LNCaP clone FGC (cell line): ENCODE measurements at places on chromosomes 5 and 9.

- no peak for DNase-seq
Observed at GRCh38 chr9:36867241-36867640, 166.8 kb downstream of the PAX5 start.

DNA sequence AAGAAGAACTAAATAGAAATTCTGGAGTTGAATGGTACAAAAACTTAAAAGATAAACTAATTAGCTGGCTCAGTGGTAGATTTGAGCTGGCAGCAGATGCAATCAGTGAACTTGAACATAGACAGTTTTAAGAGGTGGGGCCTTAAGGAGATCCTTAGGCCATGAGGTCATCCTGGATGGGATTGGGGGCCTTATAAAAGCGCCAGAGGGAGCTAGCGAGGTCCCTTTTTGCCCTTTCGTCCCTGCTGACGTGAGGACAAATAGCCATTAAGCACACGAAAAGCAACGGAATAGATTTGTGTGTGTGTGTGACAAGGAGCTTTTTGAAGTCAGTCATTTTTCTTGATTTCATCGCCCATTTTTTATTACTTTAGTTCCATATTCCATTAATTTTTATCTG, 83.3 kb downstream of the ZNF354C start:
- no peak for DNase-seq

GRCh38 chr9:83630938-83631457, 8.1 kb downstream of the IDNK start:
- no peak for DNase-seq

DNA sequence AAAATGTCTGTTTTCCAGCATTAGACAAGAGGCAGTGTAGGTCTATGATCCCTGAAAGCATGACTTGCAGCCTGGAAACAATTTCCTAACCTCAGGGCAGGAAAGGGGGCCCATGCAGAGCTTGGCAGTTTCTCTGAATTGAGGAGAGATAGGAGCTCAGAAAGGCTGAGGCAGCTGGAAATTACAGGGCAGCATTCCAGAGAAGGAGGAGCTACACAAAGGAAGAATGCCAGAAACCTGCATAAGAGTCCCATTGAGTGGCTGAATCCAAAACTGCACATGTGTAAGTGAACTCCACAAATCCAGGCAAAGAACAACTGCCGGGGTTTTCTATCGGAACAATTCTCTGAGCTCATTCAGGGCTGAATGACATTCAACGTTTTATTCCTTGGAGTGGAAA, 346.8 kb downstream of the PIK3R1 start:
- no peak for DNase-seq

- DNase-seq = no peak
Observed at GRCh38 chr5:131773805-131774204, 23.0 kb downstream of the FNIP1 start.

DNA sequence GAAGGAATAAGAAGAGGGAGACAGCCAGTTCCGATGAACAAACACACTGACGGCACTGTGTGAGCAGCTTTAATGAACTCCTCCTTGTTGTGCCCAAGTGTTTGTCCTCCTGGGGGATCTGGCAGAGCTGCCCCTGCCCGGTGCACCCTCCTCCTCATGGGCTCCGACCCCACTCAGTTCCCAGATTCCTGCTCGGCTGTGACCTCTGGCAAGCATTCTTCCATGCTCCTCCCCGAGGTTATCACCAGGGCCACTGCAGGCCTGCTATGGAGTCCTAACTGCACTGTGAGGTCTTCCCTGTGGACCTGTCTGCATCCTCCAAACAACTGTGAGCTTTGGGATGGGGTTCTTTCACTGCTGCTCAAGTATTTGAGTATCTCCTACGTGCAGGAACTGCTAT, 142.2 kb downstream of the DCP2 start:
- no peak for DNase-seq

DNA sequence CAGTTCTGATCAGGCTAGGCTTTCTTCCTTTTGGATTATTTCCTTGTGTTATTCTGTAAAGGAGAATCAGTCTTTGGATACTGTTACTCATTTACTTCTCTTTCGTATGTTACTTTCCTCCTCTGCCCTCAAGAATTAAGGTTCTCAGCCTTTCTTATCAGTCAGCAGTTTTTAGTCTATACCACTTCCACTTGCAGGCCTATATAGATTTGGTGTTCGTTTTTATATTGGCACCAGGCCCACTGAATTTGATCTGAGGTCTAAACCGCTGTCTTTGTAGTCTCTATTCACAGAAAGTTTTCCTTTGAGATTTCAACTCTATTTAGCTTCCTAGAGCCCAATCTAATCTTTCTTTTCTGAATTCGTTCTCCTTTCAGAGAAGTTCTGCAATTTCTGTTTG, 62.8 kb downstream of the ERBIN start:
- no peak for DNase-seq

GRCh38 chr5:133222979-133223378, 171.2 kb downstream of the HSPA4 start:
- DNase-seq = no peak

DNA sequence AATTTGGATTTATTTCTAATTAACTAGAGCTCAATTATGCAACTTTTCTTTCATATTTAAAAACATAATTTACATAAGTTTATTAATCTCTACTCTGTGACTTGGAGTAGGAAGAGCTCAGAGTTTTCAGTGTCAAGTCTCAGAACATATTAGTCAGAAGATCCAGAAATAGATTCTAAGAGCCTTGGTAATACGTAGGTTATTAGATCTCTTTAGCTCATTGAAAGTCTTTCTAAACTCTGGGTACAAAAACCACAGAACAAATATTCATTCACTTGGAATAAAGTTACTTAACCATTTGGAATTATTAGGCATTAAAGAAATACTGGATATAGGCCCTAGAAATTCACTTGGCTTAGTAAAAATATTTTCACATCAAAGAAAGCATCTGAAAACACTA, 26.3 kb upstream of the ISCA1 start:
- DNase-seq = no peak

DNA sequence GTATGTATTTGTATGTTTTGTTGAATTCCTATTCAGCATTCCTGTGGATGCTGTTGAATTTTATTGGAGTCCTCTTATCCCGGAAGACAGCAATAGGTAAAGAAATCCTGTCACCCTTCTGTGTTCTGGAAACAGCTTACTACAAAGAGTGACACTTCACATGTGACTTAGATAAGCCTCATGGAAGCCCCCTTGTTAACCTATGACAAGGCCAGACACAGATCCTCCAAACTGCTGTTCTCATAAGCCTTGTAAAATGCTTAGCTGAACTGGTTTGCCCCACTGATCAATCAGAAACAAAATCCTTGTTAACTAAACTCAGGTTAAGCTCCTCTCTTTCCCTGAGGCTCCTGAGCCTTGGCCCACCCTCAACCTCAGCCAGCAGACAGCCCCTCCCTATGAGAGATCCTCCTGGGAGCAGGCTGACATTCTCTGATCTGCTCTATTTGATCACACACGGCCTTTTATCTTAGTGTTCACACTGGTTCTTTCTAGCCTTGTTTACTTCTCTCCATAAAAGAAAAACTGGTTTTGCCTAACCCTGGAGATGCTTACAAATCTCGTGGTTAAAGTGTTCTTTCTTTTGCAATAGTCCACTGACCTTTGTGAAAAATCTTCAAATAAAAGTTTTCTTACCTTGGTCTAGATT, 29.4 kb upstream of the ATP6V1G1 start:
- DNase-seq = peak; percentile 53

DNA sequence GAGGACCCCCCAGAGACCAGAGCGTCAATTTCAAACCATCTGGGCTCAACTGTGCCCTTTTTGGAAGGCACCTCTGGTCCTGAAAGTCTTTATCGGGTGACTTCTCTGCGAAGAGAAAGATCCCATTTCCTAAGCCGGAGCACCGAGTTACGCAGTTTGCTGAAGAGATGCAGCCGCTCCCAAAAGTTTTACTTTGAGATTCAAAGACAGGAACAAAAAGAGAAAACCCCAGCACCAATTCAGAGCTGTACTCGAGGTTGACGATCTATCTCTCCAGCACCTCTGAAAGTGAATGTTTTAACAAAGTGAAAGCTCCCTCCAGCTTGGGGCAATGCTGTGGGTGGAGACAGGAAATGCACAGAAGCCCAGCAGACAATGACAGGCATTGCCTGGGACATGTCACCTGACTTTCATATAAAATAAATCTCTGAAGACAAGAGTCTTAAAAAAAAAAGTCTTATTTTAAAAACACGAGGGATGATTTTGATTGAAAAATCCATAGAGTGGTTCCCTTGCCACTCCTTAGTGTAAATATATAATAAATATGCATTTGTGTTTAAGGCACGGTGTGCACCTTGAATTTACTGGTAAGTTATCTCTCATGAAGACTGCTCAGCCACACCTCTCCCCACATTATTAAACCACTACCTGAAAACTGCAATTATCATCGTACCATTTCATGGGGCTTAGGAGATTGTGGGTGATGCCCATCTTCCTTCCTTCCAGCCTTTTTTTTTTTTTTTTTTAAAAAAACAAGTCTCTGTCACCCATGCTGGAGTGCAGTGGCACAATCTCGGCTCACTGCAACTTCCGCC, 79.9 kb downstream of the FNBP1 start:
- DNase-seq = no peak

GRCh38 chr9:91071184-91071990, 269.8 kb downstream of the SYK start:
- DNase-seq = no peak

DNA sequence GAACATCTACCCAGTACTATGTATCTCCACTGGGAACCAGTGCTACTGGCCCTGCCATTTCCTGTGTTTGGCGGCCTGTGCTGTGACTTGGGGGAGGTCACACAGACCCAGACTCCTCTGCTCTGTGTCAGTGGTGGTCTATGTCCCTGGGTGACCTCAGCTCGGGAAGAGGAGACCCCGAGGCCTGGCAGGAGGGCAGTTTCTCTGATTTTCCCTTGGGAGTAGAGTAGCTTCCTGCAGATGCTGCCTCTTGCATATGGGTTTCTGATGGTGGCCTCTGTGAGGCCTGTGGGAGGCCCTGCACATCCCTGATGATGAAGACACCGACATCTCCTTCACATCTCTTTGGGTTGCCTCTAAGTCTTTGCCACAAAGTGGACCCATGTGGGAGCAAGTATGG, 13.0 kb upstream of the SMIM32 start:
- no peak for DNase-seq

DNA sequence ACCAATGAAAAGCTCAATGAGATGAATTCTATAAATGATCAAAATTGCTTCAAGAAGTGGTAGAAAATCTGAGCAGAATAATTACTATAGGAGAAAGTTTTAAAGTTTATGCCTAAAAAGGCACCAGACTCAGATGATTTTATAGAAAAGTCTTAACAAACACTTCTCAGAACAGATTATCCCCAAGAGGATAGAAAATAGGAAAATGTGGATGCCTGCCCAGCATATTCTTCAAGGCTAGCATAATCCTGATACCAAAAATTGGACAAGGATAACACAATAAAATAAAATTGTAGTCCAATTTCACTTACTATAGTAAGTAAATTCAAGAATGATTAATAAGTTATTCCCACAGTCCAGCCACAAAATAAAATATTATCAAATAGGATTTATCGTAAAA, 397.0 kb downstream of the NR2F1-AS1 start:
- DNase-seq = no peak

GRCh38 chr9:36007852-36008251, 28.9 kb upstream of the RECK start:
- DNase-seq = no peak

GRCh38 chr9:69811351-69811868, 9.2 kb upstream of the CFAP95 start:
- no peak for DNase-seq

- DNase-seq = no peak
Observed at GRCh38 chr9:93505541-93506132, 52.3 kb upstream of the FAM120AOS start.

DNA sequence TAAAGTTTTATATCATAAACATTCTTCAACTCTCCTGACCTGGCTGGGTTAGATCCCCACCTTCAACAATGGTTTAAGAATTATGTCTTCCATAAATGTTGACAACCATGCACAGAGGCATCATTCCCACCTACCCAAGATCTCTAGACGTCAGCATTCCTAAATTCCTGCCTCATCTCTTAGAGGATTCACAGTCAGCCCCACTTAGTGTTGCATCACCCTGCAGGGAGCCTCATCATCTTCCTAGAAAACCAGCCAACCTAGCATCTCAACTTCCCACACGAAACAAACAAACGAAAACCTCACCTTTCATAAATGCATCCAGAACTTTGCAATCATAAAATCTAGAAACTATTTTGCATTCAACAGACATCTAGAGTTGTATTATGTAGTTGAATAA, 816.1 kb upstream of the C9orf72 start:
- no peak for DNase-seq

GRCh38 chr5:59335544-59335943, 558.0 kb downstream of the PDE4D start:
- DNase-seq = no peak

- no peak for DNase-seq
Observed at GRCh38 chr5:177123789-177124485, 9.6 kb upstream of the NSD1 start.

- no peak for DNase-seq
Observed at GRCh38 chr5:168836603-168837231, 257.5 kb upstream of the PANK3 start.

GRCh38 chr5:8700222-8700621, 831.3 kb downstream of the MTRR start:
- no peak for DNase-seq

GRCh38 chr9:135320943-135321342, 158.6 kb upstream of the PPP1R26 start:
- no peak for DNase-seq

GRCh38 chr9:113057193-113057592, 669 bp upstream of the ZFP37 start:
- no peak for DNase-seq

DNA sequence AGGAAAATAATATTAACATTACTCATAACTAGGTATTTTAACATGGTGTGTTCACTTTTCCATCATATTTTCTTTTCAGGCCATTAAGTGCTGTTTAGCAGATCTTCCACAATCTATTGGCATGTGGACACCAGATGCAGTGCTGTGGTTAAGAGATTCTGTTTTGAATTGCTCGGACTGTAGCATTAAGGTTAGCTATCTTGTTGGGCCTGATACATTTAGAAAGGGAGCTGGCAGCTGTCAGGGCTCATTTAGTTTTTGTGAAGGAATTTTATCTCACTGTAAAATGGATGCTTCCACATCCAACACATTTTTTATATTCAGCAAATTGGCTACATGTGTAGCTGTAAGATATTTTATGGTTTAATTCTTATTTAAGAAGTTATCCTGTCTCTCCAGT, 20.7 kb upstream of the TMOD1 start:
- no peak for DNase-seq
